HTR-8/SVneo (cell line): ENCODE measurements at places on chromosomes 6 and 20.

DNA sequence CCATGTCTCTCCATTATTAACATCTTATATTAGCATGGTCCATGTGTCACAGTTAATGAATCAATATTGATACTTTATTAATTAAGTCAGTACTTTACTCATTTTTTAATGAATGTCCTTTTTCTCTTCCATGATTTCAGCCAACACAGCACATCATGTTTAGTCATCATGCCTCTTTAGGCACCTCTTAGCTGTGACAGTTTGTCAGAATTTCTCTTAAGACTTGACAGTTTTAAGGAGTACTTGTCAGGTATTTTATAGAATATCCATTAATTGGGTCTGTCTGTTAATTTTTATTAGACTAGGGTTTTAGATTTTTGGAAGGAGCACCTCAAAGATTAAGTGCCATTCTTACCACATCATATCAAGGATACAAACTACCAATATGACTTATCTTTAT is 729.4 kb downstream of the HACE1 start:
- no peak for DNase-seq

DNA sequence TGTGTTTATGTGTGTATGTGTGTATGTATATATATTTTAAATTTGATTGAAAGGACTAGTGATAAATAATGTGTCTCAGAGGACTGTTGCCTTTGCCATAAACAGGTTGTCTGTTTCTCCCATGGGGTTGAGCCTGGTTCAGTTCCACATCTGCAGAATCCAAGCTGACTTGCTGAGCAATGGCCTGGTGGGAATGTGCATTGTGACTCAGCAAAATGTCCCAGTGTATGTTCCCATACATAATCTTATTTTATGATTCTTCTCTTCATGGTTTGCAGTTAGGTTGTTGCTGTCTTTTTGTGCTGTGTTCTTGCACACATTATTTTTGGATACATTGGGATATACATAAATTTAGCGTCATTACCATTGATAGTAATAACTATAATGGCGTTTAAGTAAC is 115.6 kb upstream of the SLC24A3 start:
- DNase-seq: no peak

- no peak for DNase-seq
Measured at GRCh38 chr6:53735896-53736295, 58.9 kb upstream of the LRRC1 start.

GRCh38 chr20:62675877-62676260 is 32.8 kb upstream of the NTSR1 start:
- no peak for DNase-seq

- DNase-seq: peak; percentile 39
Measured at GRCh38 chr6:169724494-169725124, at the start of gene PHF10. TSS of gene PHF10 (minus strand) at chr6:169724500. CDS start at chr6:169723931, 569 bp downstream.

DNA sequence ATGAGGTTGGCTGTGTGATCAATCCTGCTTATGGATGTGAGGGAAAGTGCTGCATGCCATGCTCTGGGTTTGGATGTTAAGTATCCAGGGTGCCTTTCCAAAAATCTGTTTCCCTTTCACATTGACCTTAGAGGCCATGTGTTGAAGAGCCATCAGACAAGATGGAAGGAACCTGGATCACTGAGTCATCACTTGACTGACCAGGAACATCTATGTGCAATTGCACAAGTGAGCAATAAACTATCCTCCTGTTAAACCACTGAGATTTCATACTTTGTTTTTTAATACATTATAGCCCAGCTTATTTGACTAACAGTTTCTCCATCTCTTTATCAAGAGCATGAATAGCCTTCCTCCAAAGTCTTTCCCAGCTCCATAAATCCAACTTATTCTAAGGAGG is 17.8 kb upstream of the TMEM14A start:
- DNase-seq: no peak

DNA sequence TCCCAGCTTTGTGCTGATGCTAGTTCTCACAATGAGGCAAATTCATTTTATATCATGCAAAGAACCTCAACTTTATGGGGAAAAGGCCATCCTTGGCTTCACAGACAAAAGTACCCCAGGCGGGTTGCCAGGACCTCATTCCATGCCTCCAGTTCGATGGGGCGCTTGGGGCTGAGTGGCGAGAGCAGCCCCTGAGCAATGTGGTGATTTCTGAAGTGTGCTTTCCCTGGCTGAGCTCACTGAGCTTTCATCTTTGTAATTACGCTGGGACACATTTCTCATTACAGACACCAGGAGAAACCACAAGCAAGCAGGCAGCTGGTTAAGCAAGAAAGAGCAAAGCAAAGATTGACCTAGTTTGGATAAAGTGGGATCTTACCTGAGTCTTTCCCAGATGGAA is 301.5 kb upstream of the CDH4 start:
- DNase-seq: no peak

DNA sequence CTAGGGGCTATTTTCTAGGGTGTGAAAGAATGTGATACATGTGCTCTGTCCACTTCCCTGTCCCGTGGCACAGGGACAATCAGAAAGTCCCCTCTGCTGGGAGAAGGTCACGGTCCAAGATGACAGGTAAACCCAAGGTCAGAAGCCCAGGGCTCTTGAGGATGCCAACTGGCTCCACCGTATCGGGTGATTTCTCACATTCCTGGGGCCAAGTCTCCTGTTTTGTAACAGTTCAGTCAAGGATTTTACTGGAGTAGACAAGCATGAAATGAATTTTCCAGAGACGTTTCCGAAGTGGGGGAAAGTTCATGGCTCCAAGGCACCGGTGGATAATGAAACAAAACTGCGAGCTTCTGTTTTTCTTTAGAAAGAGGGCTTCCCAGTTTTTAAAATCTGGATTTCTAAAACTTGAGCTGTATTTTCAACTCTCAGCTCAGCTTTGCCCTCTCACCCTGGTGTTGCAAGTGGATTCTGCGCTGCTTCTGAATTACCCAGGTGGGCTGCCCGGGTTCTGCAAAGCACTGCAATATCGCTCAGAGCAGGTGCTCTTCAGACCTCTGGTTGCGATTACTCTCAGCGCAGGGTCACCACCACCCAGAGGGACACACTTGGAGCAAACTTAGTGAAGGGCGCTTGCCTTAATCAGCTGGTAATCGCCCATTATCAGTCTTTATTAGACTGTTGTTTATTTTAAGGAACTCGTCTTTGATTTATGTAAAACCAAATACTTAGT is 64.4 kb upstream of the TMEM170B start:
- DNase-seq: no peak

DNA sequence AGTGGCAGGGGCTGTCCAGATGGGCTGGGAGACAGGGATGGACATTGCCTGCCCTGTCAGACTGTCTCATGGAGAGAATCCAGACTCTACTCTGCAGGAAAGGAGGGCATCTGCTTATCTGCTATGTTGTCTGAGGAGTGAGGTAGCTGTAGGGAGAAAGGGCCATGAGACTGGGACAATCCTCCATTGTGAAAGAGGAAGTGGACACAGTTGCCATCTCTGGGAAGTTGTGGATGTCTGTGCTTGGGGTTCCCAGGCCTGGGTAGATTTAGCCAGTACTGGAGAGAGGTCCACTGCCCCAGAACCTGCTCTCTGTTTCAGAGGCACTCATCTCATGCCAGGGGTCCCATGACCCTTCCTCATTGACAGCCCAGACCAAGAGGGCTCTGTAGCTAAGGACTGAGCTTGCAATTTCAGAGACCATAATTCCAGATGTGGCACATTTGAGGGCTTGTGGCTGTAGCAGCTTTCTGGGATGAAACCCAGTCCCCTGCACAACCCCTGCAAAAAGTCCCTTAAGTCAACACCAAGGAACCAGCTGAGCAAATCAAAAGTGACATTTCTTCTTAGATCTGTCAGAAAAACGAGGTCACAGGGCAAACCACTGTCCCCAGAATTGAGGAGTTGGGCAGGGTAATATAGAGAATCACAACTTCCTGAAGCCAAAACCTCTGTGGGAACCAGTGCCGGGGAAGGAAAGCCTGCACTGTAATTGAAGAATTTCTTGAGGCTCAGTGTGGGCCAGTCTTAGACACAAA is 4.1 kb upstream of the SIRPG start:
- DNase-seq: no peak

GRCh38 chr6:285030-285771 is 7.1 kb upstream of the DUSP22 start:
- DNase-seq: no peak

DNA sequence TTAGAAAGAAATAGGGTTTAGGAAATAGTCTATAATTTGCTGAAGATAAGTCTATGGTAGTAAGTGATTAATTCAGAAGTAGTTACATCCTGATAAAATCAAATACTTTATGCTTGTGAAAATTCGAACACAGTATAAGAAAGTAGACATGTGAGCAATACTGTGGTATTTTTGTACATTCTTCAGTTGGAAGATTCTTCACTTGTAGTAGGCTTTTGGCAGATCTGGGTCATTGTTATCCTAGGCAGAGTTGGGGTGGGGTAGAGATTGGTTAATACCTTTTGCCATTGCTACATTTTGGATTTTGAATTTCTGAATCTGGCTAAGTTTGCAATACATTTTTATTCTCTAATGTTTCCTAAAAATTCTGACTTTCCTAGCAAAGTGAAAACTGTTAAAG is 197.5 kb downstream of the BCKDHB start:
- no peak for DNase-seq

- peak; percentile 27 for DNase-seq
Measured at GRCh38 chr6:71383901-71384489, 95.4 kb downstream of the OGFRL1 start.

DNA sequence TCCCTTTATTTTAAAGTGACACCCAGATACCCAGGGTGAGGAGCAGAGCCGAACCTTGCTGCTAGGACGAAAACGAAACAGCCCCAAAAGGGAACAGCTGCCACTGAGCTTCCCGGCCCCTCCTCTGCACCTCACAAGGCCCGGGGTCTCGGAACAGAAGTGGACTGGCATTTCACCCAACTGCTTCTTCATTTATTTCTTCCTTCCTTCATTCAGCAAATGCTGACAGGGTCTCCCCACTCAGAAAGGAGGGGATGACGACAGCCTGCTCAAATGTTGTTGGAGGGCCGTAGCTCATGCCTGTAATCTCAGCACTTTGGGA is 220.3 kb downstream of the PREX1 start:
- DNase-seq: no peak

GRCh38 chr20:55792049-55792448 is 213.3 kb downstream of the CBLN4 start:
- DNase-seq: no peak

DNA sequence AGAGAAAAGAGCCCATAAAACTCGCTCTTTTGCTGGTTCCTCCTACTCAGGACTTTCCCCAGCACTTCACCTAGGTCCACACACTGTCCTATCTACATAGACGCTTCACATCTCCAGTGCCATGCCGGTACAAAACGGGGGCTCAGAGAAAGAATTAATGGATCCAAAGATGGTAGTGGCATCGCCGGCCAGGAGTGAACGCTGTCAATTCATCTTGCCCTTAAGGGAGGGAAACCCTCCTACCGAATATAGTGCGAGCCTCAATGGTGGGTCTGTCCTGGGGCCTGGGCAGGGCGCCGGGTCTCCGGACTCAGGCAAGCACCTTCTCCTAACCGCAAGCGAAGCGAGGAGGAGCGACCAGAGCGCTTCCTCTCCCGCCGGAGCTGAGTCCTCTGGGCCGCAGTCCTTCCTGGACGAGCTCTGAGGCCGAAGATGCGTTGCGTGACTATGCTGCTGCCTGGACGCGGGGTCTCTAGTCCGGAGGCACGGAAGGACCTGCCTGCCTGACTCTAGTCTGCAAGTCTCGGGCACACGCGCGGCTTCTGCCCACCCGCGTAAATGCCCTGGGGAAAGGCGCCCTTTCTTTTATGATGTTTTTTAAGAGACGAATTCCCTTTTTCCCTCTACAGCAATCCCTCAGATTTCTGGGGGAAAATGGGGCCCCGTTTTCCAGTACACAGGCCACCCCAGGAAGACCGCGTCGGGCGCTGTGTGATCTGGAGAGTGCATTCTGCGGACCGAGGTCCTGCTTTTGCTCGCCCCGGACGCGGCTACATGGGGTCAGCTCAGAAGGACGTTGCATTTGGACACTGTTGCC is 100.1 kb upstream of the PRDM1 start:
- no peak for DNase-seq

DNA sequence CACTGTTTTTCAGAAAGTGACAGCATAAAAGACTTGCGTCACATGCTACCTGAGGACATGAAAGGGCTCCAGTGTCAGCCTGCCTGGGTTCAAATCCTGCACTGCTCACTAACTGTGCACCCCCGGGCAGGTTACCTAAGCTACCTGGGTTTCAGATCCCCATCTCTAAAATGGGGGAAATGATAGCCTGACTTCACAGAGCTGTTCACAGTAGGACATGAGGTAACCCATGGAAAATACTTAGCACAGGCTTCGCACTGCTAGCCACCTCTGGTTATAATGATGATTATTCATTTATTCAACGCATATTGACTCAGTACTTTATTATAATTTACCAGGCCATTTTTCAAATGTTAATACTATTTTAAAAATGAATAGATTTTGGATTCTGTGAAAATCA is 23.0 kb downstream of the TBC1D7 start:
- DNase-seq: no peak

GRCh38 chr6:168838037-168838399 is 397.0 kb downstream of the SMOC2 start:
- DNase-seq: no peak

DNA sequence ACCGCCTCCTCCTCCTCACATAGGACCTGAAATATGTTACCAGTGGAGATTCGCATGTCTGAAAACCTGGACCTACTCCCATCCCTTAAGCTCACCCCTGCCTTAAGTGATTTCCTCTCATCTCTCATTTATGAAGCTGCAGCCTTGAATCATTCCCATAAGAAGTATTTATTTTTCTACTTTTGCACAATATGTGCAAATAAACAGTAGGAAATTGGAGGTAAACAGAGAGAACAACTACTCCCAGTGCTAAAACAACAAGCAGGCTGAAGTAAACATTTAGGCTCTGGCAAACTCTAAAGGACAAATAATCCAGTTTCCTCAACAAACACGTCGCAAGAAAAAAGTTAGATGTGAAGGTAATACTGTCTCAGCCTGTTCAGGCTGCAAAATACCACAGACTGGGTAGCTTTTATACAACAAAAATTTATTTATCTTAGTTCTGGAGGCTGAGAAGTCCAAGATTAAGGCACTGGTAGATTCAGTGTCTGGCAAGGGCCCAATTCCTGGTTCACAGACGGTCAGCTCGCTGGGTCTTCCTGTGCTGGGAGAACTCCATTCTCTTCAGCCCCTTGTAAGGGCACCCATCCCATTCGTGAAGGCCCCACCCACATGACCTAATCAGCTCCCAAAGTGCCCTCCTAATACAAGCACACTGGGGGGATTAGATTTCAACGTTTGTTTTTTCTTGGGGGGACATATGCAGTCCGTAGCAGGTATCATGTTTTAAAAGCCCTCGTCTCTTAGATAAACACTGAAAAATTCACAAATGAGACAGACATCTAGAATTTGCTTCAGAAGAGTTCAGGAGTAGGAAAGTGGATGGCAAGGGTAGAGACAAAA is 15.6 kb downstream of the SPATA2 start:
- DNase-seq: no peak

- peak; percentile 60 for DNase-seq
Measured at GRCh38 chr20:53865901-53866793, 204.2 kb downstream of the BCAS1 start.

DNA sequence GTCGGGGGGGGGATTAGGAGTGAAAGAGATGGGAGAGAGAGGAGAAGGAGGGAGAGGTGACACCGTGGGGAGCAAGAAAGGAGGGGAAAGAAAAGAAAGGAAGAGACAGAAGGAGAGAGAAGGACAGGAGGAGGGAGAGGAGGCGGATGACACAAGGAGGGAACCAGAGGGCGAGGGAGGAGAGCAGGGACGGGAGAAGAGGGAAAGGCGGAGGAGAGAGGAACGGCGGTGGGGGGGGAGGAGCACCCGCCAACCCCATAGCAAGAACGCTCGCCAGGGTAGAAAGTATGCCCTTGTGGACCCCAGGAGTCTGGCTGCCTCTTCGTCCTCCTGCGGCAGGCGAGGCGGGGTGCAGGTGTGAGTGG is 4.5 kb upstream of the INSM1 start:
- DNase-seq: no peak
